ENCODE measurements at places on chromosomes 11 and 22. TPM values are rescaled to one million over a fixed set of nuclear protein-coding genes. Genes with fewer than 3 reads are reported as not detected.
A peak's percentile ranks its signal among the peaks of the same experiment; 100 is the strongest.

DNA sequence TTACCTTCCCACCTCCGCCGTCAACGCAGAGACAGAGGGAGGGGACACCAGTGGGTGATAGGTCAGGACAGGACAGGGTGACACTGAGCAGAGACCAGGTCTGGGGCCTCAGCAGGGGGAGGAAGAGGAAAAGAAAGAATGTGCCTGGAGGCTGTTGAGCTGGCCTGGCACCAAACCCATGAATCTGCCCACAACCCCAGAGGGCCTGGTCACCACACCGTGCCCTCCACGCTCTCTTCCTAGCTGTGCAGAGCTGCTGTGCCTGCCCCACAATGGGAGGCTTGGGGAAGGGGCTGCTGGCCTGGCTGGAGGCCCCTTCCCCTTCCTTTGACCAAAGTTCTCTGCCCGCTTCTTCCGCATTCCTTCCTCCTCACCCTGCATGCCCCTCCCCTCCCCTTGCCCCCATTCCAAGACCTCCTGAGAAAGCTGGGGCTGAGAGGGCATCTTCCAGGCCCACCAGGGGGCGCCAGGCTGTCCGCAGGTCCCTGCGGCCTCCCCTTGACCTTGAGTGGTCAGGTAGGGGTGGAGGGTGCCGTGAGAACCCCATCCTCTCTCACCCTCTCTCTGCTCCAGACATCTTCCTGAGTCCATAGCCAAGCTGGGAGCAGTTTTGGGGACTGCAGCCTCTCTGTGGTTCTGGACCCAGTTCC is 11.0 kb upstream of the CACNA1I start:
- no peak overlapping the region for H3K27ac ChIP-seq
- no peak overlapping the region for H3K4me3 ChIP-seq
- peaks cover 2% of the 10 kb centered on the region for H3K4me1 ChIP-seq
- no peaks in the 10 kb centered on the region for H3K36me3 ChIP-seq
- DNase-seq = peak; percentile 44

- no peaks in the 10 kb centered on the region for H3K36me3 ChIP-seq
- H3K4me3 ChIP-seq = no peak overlapping the region
- peaks cover 6% of the 10 kb centered on the region for H3K27me3 ChIP-seq
Measured at GRCh38 chr11:20089367-20089766, 70.9 kb downstream of the DBX1 start.

GRCh38 chr11:118415062-118415738 is 13.8 kb downstream of the ATP5MG start:
- peaks cover 2% of the 10 kb centered on the region for H3K4me1 ChIP-seq
- H3K36me3 ChIP-seq = peaks cover 4% of the 10 kb centered on the region
- H3K4me3 ChIP-seq = no peak overlapping the region
- no peak overlapping the region for H3K27ac ChIP-seq
- DNase-seq = no peak

GRCh38 chr11:95293116-95293515 is 62.1 kb upstream of the SESN3 start:
- H3K27ac ChIP-seq = no peak overlapping the region
- no peaks in the 10 kb centered on the region for H3K36me3 ChIP-seq
- DNase-seq = no peak

DNA sequence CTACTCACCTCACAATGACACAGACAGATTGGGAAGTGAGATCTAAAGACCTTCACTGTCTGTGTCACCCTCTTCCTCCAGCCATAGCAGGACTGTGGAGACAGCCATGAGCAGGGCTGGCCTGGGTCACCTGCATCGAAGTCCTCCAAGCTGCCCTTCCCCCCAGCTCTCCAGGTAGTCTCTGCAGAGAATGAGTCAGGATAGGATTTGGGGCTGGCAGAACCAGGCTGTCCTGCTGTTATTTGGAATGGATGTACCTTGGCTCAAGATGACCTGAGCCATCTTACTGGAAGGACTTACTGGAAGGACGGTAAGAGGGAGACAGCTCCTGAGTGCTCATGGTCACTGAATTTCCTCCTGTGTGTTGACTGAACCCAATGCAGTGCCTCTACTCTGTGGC is 29.2 kb downstream of the GGTLC2 start:
- H3K36me3 ChIP-seq = no peaks in the 10 kb centered on the region
- H3K4me1 ChIP-seq = no peaks in the 10 kb centered on the region
- no peak overlapping the region for H3K4me3 ChIP-seq
- DNase-seq = no peak
- no peak overlapping the region for H3K27ac ChIP-seq

DNA sequence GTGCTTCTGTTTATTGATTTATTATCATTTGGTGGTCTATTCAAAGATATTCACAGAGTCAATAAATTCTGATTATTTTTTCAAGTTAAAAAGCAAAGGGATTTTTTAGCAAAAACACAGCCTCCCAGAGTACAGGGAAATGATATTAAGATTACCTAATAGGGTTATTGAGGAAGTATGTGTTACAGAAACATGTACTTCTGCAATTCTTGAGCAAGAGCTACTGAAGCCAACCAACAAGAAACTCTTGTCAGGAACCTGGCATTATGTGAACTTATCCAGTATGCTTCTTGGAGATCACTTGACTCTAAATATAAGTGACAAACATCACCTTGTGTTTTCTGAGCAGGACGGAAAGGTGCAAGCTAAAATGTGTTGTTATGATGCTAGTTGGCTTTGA is 42.0 kb upstream of the CARD18 start:
- no peak overlapping the region for H3K4me3 ChIP-seq
- H3K27ac ChIP-seq = no peak overlapping the region
- peaks cover 4% of the 10 kb centered on the region for H3K27me3 ChIP-seq
- no peaks in the 10 kb centered on the region for H3K36me3 ChIP-seq
- no peaks in the 10 kb centered on the region for H3K4me1 ChIP-seq

- H3K4me1 ChIP-seq = peaks cover 39% of the 10 kb centered on the region
- peak overlapping the region; percentile 58 for H3K4me3 ChIP-seq
- H3K27ac ChIP-seq = no peak overlapping the region
- DNase-seq = peak; percentile 77
- peaks cover 16% of the 10 kb centered on the region for H3K36me3 ChIP-seq
Measured at GRCh38 chr22:23178512-23179254, 1.6 kb upstream of the BCR start.

- H3K4me3 ChIP-seq = no peak overlapping the region
- no peaks in the 10 kb centered on the region for H3K4me1 ChIP-seq
- H3K27me3 ChIP-seq = no peaks in the 10 kb centered on the region
- no peak overlapping the region for H3K27ac ChIP-seq
- no peak for DNase-seq
Measured at GRCh38 chr11:33116535-33116934, 44.7 kb downstream of the CSTF3 start.

DNA sequence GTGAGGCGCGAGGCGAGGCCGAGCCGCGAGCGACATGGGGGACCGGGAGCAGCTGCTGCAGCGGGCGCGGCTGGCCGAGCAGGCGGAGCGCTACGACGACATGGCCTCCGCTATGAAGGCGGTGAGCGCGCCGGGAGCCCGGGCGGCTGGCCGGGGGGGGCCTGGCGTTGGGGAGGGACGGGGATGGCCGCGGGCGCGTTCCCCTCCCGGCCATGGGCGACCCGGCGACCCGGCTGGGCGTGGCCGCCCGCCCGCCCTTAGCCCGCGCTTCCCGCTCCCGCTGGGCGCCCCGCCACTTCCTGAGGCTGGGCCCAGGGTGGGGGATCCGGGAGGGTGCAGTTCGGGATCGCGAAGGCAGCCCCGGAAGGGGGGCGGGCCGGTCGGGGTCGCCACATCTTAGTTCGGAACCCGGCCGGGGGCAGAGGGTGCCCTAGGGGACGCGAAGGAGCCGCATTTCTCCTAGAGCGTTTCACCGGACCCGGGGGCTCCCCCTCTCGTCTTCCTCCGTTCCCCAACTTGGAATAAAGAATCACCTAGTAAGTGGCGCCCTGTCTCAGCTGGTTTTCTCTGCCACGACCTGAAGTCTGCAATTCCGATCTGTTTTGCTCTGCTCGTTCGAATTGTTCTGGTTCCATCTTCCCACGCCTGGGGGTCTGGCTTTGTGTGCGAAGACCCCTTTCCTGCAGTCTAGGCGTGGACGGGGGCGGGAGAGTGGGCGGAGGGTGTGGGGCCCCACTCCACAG is 536 bp downstream of the YWHAH start:
- peaks cover 21% of the 10 kb centered on the region for H3K4me1 ChIP-seq
- no peak overlapping the region for H3K27ac ChIP-seq
- H3K36me3 ChIP-seq = peaks cover 21% of the 10 kb centered on the region
- peak; percentile 56 for DNase-seq

DNA sequence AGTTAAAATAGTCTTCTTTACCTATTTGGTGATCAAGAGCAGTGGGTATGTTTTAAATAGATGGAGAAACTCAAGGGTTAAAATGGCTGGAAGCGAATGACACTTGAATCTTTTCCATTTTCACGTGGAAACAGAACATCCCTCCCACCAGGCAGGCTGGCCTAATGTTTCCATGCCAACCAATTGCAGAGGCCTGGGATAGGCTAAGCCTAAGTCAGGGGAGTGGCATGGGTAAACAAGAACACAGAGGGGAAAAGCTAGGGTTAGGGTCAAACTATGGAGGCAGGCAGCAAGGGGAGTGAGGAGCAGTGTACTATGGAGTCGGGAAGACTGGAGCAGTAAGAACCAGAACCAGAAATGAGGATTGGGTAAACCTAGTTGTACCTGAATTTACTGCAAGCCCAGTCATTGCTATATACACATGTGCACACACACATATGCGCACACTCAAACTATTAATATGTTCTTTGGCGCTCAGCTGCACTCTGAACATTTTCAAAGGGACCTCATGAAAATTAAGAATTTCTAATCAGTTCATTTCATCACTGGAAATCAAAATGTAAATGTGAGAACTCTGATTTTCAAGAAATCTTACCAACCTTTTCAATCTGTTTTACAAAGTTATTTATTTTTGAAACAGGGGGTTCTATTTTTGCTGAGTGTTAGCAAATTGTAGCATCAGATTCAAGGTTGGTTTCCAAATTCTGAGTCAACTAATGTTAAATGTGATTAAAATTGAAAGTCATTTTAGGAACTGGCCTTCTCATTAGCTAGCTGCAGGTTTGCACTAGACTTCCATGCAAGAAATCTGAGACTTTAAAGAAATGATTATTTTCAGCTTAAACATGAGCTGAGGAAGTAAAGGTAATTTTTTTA is 327.0 kb upstream of the CCDC90B start:
- peaks cover 2% of the 10 kb centered on the region for H3K27me3 ChIP-seq
- H3K27ac ChIP-seq = no peak overlapping the region
- no peaks in the 10 kb centered on the region for H3K36me3 ChIP-seq
- no peaks in the 10 kb centered on the region for H3K4me1 ChIP-seq
- no peak for DNase-seq

OR56A1 gene
- total RNA-seq = not detected

RPS6KB2 gene
- total RNA-seq = 57.2 TPM

DNA sequence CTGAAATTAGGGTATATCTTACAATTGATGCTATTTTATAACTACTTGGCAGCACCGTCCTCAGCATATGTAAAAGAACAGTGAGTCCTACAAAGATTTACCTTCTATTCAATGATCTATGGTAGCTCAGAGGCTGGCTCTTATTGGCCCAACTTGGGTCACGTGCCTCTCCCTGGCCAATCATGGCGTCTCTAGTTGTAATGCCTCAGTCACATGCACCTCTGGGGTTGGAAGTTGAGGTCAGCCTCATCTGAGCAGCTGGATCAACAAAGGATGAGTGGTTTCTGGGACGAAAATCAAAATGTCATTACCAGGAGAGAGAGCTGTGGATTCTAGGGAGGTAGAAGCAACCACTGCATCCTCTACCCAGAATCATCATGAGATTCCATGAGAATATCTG is 22.9 kb upstream of the ASPHD2 start:
- H3K4me3 ChIP-seq = no peak overlapping the region
- no peaks in the 10 kb centered on the region for H3K36me3 ChIP-seq
- DNase-seq = peak; percentile 11
- H3K27me3 ChIP-seq = peaks cover 6% of the 10 kb centered on the region
- peaks cover 9% of the 10 kb centered on the region for H3K4me1 ChIP-seq
- H3K27ac ChIP-seq = no peak overlapping the region

LRRC10B gene
- not detected for total RNA-seq

DNA sequence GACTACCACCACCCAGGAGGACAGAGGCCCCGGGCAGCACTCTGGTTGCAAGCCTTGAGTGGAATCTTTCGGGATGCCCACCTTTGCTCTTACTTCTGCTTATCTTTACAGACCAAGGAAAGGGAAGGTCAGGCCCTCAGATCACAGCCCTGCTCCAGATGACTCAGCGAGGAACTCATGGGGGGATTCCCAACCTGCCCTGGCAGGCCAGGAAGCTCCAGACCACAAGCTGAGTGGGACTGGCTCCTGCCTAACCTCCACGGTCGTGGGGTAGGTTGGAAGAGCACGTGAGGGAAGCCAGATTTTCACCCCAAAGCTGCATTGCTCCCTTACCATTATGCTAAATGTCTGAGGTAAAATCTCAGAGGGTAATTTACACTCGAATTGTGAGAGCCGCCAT is 11.8 kb downstream of the TBC1D10A start:
- H3K27ac ChIP-seq = peak overlapping the region; percentile 86
- H3K4me1 ChIP-seq = peaks cover 94% of the 10 kb centered on the region
- DNase-seq = peak; percentile 72

GRCh38 chr11:88697139-88697538 is 359.6 kb upstream of the CTSC start:
- H3K27me3 ChIP-seq = no peaks in the 10 kb centered on the region
- H3K4me3 ChIP-seq = no peak overlapping the region
- no peaks in the 10 kb centered on the region for H3K36me3 ChIP-seq

GRCh38 chr11:19524171-19524671 is 188.4 kb upstream of the NAV2 start:
- H3K4me1 ChIP-seq = no peaks in the 10 kb centered on the region
- no peak overlapping the region for H3K4me3 ChIP-seq
- no peaks in the 10 kb centered on the region for H3K36me3 ChIP-seq
- no peak overlapping the region for H3K27ac ChIP-seq
- no peak for DNase-seq
- peaks cover 13% of the 10 kb centered on the region for H3K27me3 ChIP-seq

DNA sequence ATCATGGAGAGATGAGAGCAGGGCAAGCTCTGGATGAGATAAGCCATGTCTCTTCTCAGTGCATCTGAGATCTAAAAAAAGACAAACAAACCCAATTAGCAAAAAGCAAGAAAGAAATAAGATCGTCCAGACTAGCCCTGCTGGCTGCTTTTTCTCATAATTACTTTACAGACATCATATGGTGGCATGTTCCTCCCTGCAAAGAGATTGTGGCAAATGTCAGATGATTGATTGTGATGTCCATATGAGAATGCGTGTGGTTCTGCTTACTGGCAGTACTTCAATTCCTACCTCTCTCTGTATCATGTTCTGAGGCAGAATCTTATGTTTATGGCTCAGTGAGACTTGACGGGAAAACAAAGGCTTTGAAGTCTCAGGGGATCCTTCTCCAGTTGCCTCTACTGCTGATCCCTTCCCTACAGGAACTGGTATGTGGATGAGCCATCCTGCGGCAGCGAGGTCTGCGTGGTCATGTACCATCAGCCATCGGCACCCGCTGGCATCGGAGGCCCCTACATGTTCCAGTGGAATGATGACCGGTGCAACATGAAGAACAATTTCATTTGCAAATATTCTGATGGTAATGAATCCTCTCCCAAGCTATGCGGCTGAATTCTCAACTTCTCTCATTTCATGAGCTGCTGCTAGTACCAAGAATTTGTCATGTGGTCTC is 8.8 kb downstream of the LAYN start:
- no peak overlapping the region for H3K27ac ChIP-seq
- H3K4me3 ChIP-seq = no peak overlapping the region
- H3K4me1 ChIP-seq = no peaks in the 10 kb centered on the region
- H3K27me3 ChIP-seq = peaks cover 18% of the 10 kb centered on the region
- no peaks in the 10 kb centered on the region for H3K36me3 ChIP-seq

All from activated CD4-positive, alpha-beta T cell treated with anti-CD3 and anti-CD28 coated beads for 36 hours (primary cell).